ENCODE measurements at places on chromosomes 16 and 17.

- DNase-seq, result no peak
Observed at GRCh38 chr16:69314534-69314933, 3.4 kb downstream of the VPS4A start.

DNA sequence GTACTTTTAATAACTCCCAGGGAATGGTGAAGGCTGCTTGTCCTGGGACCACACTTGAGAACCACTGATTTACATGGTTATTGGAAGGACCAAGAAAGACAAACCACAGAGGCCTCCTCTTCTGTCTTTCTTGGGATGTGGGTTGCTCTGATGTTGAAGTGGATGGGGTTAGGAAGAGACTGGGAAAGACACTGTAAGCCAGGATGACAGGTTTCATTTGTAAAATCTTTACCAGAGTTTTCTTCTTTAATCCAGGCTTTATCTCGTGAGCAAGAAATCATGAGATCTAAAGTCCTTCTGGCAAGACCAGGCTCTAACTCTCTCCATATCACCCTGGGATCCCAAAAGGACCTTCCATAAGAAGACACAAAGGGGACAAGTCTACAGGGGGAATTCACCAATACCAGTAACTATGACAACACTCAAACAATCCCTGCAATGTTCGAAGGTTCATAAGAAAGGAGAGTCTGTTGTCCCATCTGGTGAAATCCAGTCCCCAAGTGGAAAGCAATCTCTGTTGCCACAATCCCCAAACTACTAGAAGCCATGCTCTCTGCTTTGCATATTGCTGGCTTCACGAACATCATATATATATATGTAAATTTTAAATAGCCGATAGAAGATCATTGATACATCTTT is 44.8 kb upstream of the CDRT4 start:
- no peak for DNase-seq

GRCh38 chr16:49490321-49490705 is 116.7 kb downstream of the C16orf78 start:
- DNase-seq, result no peak

DNA sequence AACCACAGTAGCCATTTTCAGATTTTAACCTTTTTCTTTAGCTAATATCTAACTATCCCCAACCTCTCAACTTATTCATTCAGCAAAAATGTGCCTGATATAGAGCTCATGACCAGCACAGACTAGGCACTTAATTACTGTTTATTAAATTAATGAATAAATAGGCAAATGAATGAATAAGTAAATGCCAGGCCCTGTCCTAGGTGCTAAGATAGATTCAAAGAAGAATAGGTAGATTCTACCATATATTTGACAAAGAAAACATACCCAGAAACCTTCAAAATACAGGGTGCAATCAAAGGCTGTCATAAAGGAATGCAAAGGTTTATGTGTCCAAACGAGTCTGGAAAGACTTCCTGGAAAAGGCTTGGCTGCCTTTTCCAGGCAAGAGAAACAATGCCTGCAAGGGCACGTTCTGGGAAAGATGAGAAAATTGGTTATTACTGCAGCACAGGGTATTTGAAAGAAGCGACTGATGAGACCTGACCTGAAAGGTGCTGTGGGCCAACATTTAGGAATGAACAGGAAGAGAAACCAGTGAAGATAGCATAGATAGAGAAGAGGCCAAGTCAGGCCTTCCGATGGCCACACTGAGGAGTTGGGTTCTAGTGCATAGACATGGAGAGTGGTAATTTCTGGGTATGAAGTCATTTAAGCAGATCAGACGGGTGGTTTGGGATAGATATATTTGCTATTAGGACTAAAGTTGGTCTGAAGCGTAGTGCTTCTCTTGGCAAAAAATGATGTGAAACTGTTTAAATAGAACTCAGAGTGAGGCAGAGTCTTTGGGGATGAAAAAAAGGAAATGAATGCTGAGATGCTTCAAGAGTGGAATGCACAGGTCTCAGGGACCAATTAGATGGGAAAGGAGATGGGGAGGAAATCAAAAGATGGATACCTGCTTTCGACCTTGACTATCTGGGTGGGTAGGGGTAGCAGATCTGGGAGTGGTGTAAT is 11.4 kb upstream of the CCL2 start:
- no peak for DNase-seq

- no peak for DNase-seq
Observed at GRCh38 chr16:85310868-85311585, 198.8 kb upstream of the CIBAR2 start.

GRCh38 chr17:79400989-79401703 is 209.7 kb downstream of the RBFOX3 start:
- DNase-seq, result peak; percentile 35

GRCh38 chr17:6815775-6816174 is 15.8 kb downstream of the TEKT1 start:
- no peak for DNase-seq

DNA sequence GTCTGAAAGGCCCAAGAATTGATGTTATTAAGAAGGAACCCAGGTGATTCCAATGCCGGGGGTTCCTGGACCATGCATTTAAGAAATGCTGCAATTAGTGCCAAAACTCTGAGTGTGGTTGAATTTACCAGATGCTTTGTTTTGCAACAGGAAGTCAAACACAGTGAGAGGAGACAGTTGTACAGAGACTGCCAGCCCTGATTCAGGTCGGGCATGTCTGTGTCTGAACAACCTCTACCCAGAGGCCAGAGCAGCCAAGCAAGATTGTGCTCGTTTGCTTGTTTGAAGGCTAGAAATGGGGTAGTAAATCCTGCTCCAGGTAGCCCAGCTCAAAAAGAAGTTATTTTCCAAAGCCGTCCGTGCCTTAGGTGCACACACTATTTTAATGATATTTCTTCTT is 412.4 kb upstream of the ERCC4 start:
- DNase-seq, result no peak

DNA sequence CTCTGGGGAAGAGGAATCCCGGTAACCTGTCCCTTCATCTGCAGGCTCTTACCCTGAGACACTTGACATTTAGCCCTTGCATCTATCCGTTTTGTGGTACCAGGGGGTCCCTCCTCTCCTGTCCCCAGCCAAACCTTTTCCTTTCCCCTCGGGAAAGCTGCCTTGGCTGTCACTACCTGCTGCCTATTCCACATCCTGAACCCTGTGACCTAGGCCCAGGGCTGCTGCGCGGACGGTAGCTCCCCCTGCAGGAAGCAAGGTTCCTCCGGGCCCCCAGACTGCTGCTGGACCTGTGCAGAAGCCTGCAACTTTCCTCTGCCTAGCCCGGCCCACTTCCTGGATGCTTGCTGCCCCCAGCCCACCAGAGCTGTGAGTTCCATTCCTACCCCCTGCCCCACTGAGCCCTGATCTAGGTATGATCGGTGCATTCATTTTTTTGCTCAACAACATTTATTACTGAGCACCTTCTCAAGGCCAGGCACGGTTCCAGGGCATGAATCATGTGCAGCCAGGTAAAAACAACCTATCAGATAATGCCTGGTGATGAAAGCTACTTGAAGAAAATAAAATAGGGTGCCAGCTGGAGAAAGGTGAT is 10.5 kb upstream of the ALDOA start:
- DNase-seq, result no peak

GRCh38 chr16:70421014-70421413 is 17.9 kb downstream of the ST3GAL2 start:
- no peak for DNase-seq

DNA sequence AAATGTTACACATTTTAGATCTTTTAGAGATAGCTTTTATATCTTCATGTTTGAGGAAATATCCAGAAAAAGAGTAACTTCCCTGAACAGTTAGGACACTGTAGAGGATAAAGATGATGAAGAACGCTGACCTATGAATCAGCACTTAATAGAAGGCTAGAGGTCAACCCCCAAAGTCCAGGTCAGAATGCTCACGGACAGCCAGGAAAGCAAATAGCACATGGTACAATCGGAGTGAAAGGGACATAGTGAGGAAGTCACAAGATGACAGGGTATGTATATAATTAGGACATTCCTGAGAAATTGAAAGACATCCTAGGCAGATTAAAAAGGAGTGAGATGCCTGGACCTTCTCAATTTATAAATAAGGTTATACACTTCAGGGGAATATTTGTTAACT is 55.1 kb upstream of the CNTNAP4 start:
- no peak for DNase-seq

- no peak for DNase-seq
Observed at GRCh38 chr17:13569398-13570123, 32.2 kb downstream of the HS3ST3A1 start.

DNA sequence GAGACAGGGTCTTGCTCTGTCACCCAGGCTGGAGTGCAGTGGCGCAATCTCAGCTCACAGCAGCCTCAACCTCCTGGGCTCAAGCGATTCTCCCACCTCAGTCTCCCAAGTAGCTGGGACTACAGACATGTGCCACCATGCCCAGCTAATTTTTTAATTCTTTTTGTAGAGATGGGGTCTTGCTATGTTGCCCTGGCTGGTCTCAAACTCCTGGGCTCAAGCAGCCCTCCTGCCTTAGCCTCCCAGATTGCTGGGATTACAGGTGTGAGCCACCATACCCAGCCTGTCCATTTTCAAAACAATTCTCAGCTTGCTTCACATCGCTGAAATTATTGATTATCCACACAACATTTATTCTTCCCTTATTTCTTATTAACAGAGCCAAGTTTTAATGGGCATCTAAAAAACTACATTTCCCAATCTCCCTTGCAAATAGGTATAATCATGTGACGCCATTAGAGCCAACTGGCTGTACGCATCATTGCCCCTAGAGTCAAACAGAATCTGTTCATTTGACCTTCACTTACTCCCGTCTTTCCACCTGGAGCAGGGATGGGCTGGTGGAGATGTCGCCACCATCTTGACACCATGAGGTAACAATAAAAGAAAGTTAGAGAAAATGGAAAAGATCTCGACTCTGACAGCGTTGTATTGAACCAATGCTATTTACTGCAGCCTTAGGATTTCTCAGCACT is 148.0 kb upstream of the FOXF1 start:
- peak; percentile 16 for DNase-seq

DNA sequence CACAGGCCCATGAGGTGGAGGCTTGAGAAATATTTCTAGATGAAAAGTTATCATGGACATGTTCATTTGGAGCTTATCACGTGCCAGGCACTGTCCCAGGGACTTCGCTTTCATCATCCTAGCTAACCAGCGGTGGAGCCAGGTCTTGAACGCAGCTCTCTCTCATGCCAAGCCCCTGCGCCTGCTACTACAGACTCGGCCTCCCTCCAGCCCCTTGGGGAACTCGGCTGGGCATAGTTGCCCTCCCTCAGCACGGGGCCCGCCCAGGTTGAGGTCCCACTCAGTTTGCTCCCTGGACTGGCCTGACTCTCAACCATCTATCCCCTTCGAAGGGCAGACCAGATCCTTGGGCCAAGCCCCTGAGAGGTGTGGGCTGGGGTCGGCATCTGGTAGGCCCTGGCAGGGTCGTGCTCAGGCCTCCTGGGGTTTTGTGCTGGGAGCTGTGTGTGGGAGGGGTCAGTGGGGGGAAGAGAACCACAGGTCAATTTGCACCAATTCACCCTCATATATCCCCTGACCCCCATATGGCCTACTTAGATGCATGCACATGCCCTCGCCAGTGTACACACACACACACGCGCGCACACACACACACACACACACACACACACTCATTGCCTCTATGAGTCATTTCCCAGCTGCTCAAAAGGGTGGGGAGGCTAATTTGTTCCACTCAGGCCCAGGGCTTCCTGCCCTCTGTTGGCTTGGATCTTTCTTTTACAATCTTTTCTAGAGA is 12.1 kb upstream of the SCN4A start:
- peak; percentile 18 for DNase-seq

DNA sequence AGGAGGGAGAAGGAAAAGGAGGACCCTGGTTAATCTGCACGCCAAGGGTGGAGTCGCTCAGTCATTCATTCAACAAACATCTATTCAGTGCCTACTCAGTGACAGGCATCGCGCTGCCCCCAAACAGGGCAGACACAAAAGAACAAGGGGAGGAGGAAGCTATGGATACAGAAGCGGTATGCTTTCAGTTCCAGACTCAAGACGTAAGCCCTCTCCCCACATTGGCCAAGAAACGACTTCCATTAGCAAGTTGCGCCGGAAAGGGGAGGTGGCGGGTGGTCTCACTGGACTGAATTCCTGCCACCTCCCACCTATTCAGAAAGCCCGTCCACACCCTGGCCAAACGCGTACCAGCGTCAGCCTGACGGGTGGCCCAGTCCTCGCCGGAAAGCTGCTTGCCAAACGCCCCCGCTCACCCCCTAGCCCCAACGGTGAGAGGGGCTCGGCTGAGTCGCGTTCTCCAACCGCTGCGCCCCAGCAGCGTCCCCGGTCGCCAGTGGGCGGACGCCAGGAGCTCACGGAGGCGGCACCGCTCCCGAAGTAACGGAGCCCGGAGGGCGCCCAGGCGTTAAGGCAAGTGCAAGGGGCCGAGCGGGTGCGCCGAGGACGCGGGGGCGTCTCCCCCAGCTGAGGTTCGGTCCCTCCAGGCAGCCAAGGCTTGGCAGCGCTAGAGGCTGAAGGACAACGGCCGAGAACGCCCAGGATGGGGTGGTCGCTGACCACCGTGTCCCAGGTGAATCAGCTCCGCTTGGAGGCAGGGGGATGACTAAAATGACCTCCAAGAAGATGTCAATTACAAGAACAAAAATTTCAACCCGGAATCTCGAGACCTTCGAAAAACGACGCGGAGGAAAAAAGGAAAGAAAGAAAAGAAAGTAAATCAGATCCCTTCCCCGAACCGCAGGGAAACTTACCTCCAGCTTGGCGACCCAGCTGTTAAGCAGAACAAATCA is 470.7 kb downstream of the SOX9 start:
- no peak for DNase-seq

DNA sequence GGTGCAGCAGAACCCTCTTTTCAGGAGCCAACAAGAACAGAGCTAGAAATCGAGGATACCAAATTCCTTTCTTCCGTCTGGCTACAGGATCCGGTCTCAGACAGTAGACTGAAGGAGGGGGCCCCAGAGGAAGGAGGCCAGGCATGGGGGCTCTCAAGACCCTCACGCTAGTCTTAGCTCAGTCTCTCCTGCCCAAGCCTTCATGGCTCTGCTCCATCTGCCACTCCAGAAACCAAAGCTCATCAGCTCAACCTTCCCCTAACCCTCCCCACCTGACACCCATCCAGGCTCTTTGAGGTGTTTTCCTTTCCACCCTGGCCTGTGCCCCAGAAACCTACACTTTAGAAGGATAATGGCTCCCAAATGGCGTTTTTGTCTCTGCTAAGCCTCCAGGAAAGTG is 6.2 kb upstream of the TMEM92 start:
- DNase-seq, result no peak

GRCh38 chr17:72575542-72576233 is 454.9 kb downstream of the SOX9 start:
- DNase-seq, result no peak

DNA sequence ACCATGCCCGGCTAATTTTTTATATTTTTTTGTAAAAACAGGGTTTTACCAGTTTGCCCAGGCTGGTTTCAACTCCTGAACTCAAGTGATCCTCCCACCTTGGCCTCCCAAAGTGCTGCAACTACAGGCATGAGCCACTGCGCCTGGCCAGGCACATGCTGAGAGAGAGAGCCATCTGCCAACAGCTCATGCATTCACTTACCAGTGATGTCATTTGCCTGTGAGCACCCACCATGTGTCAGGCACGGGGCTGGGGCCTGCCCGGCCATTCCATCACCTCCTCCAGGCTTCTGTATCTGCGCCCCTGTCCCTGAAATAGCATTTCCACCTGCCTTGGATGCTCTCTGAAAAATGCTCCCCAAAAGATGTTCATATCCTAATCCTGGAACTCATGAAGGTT is 43.6 kb upstream of the PEMT start:
- DNase-seq, result no peak

All from SW 1271 (cell line).